ENCODE measurements at places on chromosomes 11 and 22. TPM values are rescaled to one million over a fixed set of nuclear protein-coding genes. Genes with fewer than 3 reads are reported as not detected.

The ABCC8 gene
- not detected for total RNA-seq

The KCTD17 gene
- total RNA-seq: 11.0 TPM

The MAPK8IP2 gene
- total RNA-seq: 1.0 TPM

The ZNF214 gene
- 2.1 TPM for total RNA-seq

The KCNQ1OT1 gene
- 0.34 TPM for total RNA-seq
